ENCODE measurements at places on chromosomes 11 and 22.

GRCh38 chr11:89147229-89147628, 30.4 kb upstream of the TYR start:
- DNase-seq: no peak

DNA sequence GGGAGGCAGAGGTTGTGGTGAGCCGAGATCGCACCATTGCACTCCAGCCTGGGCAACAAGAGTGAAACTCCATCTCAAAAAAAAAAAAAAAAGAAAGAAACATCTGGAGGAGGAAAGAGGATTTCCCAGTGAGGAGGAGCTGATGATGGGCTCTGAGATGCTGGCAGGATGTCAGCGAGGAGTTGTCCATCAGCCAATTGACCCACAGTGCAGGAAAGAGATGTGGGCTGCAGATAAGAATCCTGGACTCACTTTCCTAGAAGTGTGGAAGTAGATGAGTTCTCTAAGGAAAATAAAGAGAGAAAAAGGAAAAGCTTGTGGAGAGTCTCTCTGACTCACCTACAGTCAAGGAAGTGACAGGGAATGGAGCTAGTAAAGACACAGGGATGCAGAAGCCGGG, 9.7 kb downstream of the IZUMO1R start:
- DNase-seq: no peak

GRCh38 chr11:124050748-124051147, 9.6 kb upstream of the OR10G7 start:
- no peak for DNase-seq

DNA sequence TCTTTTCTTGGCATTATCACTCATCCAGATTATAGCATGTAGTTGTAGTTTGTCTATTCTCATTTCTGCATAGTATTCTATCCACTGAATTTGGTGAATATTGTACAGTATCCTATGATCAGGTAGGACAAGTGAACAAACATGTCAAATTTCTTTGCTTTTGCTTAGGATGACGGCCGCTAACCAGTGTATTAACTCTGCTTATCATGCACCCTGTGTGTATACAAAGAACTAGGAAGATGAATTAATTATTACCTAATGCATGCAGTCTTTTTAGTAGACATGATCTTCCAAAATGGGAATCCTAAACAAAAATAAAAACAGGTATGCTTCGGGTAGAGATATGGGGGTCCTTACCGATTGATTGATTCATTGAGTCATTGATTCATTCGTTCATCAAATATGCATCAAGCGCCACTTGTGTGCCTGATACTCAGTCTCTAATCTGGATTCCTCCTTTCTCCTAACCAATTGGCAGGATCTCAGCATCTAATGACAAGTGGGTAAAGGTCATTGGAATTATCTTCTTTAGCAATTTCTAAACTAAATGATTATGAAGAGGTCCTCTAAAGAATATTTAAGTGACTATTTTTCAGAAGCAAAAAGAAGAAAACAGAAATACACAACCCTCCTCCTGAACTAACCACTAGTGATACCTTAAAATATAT, 27.9 kb downstream of the PRDM11 start:
- DNase-seq: no peak

- DNase-seq: no peak
Measured at GRCh38 chr22:31160328-31160978, 471 bp downstream of the RNF185 start.

DNA sequence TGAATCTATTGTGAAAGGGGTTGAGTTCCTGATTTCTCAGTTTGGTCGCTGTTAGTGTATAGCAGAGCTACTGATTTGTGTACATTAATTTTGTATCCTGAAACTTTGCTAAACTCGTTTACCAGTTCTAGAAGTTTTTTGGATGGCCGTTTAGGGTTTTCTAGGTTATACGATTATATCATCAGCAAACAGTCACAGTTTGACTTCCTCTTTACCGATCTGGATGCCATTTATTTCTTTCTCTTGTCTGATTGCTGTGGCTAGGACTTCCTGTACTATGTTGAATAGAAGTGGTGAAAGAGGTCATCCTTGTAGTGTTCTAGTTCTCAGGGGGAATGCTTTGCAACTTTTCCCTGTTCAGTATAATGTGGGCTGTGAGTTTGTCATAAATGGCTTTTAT, 24.6 kb upstream of the OOSP4B start:
- no peak for DNase-seq

- no peak for DNase-seq
Measured at GRCh38 chr11:113991170-113991569, 16.3 kb downstream of the HTR3A start.

DNA sequence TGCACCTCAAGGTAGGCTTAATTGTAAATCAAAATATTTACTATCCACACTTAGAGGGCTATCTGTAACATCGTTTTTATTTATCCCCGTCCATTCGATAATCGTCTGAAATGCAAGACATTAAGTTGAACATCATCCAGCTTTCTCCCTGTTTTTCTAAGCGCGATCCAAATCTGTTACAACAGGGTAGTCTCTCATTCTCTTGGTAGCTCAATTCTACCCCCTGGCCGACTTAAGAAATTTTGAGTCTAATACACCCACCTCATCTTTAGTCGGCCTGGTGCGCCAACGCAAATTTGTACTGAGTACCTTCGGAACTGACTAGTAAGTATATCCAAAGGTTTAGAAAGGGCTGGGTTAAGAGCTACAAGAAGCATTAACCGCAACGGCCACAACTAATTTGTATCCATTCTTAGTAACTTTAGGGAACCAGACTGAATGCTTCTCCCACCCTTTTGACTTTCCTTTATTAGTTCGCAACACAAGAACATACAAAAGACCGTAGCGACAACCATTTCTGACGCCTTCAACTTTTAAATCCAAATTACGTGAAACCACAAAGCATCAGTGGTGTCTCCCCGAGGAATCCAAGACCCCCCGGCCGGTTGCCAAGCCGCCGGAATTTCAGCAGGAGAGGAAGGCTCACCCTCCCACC, 1.0 kb upstream of the ZNF143 start:
- DNase-seq: peak; percentile 1

DNA sequence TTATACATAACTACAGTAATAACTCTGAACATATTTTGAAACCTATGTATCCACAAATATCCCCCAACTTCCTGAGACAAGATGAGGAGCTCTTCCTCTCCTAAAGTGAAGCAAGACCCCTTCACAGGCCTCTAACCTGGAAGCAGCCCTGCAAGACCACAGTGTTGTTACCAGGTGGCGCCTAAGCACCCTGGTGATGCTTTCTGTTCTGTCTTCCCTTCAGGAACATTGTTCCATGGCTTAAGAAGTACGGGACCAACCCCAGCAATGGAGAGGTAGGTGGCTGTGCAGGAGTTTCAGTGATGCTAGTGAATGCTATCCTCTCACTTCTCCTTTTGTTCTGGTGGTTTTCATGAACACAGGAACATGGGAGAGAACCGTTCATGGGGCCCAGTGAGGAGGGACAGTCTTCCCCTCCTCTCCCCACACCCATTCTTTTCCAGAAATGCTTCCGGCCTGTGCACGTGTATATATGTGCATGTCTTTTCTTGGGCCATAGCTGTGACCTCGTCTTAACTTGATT, 6.4 kb downstream of the PPIL2 start:
- DNase-seq: no peak

DNA sequence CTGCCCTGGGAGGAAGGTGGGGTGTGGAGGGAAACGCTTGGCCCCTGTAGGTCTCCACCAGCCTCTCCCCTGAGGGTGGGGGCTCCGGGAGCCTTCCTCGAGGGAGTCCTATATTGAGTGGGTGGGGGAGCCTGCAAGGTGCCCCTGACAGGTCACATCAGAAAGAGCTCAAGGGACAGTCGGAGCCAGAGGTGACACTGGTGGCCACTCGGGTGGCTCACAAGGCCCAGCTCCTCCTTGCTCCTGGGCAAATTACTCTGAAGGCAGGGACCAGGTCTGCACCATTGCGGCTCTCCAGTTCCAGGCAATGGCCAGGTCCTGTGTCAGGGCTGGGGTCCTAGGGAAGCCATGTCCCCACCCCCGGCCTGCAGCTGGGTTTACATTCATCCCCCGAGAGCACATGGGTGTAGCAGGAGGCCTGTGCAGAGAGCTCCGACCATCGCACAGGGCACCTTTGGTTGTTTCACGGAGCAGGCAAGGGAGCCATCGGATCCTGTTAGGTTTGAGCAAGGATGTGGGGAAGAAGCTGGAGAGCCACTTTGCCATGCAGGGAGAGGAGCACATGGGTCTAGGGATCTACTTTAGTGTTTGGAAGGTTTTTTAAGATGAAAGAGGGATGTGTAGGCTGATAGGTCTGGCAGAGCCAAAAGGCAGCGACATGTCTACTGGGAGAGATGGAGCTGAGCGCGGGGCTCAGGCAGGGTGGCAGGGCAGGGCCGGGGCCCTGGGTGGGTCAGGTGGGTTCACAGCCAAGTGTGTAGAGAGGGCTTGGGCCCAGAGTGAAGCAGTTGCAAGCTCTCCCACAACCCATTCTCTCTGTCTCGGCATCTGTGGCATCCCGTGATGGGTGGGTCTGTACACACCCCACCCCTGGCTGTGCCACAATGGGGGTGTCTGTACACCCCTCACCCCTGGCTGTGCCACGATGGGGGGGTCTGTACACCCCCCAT, 14.8 kb downstream of the CCND1 start:
- no peak for DNase-seq

- DNase-seq: no peak
Measured at GRCh38 chr22:36291831-36292740, 39.2 kb downstream of the APOL1 start.

- DNase-seq: no peak
Measured at GRCh38 chr11:66070604-66071380, 720 bp downstream of the PACS1 start.

- DNase-seq: no peak
Measured at GRCh38 chr22:20494978-20495860, at the start of gene KLHL22. Gene KLHL22 (minus strand): TSS chr22:20495795. CDS start chr22:20489211, 6,584 bp downstream.

DNA sequence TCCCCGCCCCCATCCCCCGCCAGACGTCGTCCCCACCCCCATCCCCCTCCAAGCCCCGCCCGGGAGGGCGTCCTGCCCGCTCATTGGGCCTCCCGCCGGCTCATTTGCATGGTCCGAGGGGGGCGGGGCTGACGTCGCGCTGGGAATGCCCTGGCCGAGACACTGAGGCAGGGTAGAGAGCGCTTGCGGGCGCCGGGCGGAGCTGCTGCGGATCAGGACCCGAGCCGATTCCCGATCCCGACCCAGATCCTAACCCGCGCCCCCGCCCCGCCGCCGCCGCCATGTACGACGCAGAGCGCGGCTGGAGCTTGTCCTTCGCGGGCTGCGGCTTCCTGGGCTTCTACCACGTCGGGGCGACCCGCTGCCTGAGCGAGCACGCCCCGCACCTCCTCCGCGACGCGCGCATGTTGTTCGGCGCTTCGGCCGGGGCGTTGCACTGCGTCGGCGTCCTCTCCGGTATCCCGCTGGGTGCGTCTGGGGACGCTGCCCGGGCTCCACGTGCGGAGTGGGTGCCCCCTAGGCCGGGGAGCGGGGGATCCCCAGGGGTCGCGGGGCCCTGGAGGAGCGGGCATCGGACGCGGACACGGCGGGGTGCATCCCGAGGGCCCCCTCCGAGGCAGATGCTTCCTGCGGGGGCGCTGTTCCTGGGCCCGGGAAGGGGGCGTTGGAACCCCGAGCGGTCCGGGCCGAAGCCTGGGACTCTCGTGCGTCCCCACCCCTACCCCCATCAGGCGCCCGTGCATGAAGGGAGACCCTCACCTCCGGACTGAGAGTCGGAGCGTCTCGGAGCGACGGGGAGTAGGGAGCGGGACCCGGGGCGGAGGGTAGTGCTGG, at the start of gene PNPLA3:
Gene PNPLA3 (plus strand): TSS at position 175 of the 834 bp plus-strand sequence. CDS start 107 bp downstream, at position 282.
- DNase-seq: peak; percentile 31

- no peak for DNase-seq
Measured at GRCh38 chr11:132588366-132588765, 943.9 kb downstream of the OPCML start.

DNA sequence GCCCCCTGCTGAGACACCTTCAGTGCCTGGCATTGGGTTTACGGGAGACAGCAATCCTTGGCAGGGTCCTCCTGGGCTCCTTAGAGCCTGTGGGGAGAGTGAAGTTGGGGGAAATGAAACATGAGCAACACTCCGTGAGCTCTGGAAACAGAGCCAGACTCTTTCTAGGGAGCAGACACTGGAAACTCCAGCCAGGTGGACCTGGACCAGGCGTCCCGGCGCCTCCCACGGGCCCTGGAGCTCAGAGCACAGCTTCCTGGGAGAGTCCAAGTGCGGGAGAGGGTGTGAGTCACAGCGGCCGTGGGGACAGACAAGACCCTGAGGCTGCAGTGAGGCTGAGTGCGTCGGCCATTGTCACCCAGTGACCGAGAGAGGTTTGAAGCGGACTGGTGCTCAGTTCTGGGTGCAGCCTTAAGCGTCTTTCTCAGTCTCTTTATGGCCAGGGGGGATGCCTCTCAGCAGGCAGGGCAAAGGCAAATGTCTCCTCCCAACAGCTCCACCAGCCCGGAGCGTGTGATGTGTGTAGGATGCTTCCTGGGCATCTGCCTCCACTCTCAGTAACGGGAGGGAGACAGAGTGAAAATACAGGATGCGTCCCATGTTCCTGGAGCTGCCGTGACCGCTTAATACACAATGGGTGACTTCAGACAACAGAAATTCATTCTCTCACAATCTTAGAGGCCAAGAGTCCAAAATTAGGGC, 399.2 kb downstream of the SHANK2 start:
- DNase-seq: no peak

DNA sequence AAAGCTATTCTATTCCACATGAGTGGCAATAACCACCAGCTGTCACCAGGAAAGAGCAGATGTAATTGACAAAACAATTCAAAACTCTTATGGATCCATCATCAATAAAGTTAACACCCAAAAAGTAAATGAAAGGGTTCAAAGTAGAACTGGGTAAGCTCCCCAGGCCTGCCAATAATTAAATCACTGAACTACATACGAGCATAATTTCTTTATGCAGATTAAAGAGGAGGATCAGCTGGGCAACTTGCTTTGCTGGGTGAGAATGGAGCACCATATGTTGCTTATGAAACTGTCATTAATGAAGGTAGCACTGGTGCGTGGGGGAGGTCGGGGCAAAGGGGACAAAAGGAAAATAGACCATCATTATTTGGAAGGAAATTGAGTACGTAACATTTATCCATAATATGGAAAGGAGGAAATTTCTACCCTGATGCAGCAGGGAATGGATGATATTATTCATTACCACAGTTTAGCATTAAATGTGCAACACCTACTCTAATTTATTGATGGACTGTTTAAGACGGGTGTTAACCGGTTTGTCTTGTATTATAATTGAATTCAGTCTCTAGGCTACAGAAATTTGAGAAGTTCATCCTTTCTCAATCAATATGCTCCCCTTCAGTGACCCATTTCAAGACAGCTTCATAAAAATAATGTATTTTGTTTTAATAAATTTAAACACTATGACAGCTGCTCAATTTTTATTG, 315.9 kb downstream of the CADM1 start:
- no peak for DNase-seq
